Cerebellar nuclear complex (tissue), 1 donor: ENCODE measurements at places on chromosomes 2 and 18.

- no peak for DNase-seq
Observed at GRCh38 chr2:237296756-237297155, 117.2 kb downstream of the COL6A3 start.

GRCh38 chr2:190551928-190552327, 17.4 kb upstream of the NEMP2 start:
- no peak for DNase-seq

DNA sequence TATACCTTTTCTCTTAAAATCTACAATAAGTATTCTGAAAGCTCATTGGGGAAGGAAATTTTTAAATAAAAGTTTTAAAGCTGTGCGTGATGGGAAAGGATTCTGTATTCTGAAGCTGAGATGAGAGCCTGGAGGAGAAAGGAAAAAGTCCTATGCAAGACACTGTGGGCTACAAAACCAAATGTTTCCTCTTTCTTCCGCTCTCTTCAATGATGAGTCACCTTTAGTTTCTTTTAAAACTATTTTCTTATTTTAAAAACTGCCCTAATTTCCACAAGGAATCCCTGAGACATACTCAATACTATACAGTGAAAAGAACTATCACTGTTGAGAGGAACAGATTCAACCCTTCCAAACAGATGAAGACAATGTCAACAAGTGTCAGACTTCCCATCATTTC, 87.4 kb downstream of the INO80D start:
- DNase-seq: no peak

- no peak for DNase-seq
Observed at GRCh38 chr2:9666306-9666705, 35.5 kb upstream of the YWHAQ start.

DNA sequence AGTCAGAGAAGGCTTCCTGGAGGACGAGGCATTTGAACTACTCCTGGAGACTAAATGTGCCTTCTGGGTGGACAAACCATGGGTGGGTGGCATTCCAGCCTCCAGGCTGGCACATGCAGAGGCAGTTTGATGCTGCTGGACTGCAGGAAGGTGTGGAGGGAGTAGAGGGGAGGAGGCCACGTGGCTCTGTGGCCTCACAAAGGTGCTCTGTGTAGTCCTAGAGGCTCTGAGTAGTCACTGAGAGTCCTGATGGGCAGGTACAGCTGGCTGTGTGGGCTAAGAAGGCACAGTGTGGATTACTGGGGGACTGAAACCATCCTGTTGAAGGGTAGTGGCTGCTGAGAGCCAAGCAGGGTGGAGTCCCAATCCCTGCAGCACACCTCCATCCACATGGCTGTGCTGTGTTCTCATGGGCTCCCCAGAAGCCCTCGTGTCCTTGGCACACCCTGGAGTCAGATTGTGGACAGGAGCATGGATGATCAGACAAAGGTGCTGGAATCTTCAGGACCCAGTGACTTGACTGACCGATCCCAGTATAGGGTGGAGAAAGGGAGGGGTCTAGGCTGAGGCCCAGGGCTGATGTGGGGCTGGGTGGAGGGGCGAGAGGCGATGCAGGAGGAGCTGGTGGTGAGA, 87.4 kb upstream of the HS6ST1 start:
- DNase-seq: no peak

GRCh38 chr2:216195565-216196029, 86.4 kb downstream of the XRCC5 start:
- no peak for DNase-seq

DNA sequence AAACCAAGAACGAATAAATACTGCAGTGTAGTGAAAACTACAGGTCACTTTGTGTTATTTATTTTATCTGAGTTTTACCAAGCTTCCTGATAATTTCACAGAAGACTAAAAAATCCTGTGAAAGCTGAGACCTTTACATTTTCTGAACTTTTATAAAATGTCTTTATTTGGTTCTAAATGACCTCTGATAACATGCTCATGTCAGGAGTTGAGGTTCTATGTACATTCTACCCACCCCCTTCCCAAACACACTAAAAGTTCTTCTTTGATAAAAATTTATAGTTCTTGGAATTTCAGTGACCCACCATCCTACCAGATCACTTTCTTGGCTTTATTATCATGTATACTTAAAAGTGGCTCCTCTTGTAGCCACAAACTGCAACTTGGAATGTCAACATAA, 463.1 kb downstream of the PIK3C3 start:
- no peak for DNase-seq

DNA sequence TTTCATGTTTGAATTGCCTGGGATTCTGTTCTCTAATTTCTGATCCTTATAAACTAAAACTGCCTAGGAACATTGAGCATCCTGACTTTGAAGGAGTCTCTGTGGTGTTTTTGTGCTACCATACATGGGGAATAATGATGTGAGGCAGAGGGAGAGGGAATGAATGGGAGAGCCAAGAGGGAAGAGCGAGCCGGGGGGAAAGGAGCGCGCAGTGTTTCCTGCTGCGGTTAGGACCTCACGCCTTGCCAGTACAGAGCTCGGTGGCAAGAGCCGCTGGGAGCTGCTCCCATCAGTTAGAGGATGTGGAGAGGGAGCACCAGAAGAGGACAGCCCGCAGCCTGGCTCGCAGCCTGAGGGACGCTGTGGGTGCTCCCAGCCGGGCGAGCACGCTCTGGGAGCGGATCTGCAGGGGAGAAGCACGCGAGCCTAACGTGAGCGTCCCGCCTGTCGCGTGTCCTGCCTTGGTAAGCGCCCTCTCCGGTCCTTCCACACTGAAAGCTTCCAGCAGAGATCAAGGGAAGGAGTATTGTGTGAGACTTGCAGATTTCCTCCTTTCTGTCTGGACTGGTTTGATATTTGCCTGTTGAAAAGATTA, 114.7 kb downstream of the FAM210A start:
- DNase-seq: no peak

- DNase-seq: no peak
Observed at GRCh38 chr2:233422050-233422639, 67.9 kb downstream of the DGKD start.

DNA sequence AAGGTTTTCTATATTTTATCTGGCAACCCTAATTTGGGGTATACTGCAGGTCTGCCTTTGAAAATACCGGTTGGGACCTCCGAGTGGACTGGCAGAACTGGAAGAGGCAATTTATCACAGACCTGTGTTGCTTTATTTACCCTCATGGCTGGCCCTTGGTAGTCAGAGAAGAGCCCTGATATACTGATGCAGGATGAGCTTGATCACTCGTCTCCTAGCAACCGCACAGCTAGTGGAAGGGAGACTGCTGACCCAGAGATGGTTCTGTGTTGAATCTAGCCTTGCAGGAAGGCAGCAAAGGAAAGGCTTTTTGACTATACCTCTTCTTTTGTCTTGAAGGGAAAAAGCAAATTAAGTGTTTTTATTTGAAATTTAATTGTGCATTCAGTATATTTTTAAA, 154.7 kb downstream of the EML6 start:
- DNase-seq: peak; percentile 29

GRCh38 chr2:128599700-128600099, 281.0 kb upstream of the HS6ST1 start:
- no peak for DNase-seq

DNA sequence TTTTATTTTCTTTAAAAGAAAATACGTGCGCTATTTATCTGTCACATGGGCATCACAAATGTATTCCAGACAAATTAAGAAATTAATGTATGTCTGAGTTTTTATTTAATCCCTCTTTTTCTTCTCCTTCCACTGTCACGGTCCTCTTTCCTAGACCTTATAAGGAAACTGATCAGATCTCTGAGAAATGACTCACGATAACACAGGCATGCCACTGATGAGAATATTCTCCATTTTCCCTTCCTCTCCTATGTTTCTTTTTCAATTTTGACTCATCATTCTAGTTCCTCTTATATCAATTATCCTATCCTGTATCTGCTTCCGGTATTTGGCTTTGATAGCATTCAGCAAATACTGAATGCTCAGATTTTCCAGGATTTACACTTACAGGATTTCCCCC, 121.8 kb downstream of the DSC3 start:
- no peak for DNase-seq

DNA sequence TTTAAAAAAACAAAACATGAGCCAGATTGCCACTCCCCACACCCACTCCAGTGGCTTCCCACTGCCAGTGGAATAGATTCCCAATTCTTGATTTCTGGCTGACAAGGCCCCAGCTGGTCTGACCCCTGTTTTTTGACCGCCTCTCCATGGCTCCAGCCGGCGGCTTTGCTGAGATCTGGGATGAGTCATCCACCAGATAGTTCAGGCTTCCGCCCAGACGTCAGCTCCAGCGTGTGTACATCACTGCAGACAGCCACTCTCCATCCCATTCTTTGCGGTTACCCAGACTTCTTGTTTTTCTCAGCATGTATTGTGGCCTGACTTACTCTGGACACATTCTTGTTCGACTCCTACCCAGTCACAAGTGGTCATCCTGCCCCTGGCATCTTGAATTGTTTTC, 227.9 kb downstream of the GBX2 start:
- peak; percentile 14 for DNase-seq

DNA sequence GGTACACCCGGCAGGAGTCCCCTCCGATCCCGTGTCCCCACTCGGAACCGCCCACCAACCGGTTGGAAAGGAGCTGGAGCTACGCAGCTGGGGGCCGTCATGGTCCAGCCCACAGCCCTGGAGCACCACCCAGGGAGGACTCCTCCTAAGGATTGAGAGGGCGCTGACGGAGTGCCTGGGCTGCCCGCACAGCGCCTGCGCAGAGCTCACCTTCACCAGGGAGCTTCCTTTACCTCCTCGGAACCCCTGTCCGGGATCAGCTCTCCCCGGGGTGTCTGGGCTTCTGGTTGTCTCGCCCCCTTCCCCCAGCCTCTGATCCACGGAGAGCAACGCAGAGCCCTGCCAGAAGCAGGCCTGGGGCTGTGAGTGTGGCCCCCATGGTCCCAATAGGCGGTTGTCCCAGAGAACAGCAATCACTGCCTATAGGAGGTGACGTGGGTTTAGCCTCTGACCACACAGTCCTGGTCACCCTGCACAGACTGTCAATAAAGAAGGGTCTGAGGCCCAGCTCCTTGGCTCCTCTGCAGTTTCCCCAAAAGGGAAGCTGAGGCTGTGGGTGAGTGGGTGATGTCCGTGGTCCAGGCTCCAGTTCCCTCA, 14.6 kb downstream of the ALPG start:
- no peak for DNase-seq

- DNase-seq: no peak
Observed at GRCh38 chr2:163466331-163467250, 269.2 kb downstream of the FIGN start.

DNA sequence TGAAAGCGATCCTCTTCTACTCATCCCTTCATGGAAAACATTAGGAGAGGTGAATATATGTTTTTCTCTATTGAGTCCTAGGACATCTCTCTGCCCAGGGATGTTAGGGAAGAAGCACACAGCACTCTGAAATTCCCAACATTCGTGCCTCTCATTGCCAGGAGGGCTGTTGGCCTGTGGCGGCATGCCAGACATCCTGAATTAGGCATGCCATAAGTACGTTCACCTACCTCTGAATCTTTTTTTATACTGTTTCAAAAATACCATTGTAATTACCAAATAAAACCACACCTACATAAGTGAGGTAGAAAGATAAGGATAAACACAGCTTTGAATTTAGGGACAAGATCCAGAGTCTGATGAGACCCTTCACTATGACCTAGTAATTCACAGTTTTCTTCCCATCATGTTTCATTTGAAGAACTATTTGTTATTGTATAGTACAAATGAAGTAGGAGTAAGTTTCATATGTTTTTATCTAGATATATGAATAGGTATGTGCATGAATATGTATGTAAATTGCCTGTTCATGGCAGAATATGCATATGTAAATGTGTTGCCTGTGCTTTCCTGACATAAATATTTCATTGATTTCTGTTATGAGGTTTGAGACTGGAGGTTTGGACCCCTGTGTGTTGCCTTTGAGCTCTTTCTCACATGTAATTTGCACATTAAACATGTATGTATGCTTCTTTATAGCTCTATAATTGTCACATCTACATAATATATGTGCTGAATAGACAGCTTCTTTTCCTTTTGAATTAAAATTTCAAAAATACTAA, 66.6 kb upstream of the STAM2 start:
- DNase-seq: no peak

GRCh38 chr2:15222856-15223255, 338.3 kb downstream of the NBAS start:
- no peak for DNase-seq

DNA sequence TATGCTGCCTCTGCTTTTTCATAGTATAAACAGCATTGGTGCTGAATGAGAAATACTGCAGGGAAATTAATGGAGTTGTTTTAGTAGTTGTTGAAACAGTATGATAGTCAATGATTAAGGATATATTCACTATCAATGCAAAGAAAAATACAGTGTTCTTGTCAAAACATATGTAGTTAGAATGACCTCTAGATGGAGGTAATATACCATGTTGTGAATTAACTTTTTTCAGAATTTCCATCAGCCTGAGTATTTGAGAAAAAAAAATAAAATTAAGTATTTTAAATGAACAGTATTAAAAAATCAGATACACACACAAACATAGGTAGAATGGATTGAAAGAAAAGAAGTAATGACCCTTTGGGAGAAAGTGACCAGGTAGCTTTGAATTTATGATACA, 59.5 kb downstream of the RMDN2 start:
- DNase-seq: no peak

- DNase-seq: no peak
Observed at GRCh38 chr2:70182689-70183088, 8.1 kb downstream of the C2orf42 start.

GRCh38 chr18:10242936-10243680, 211.3 kb upstream of the APCDD1 start:
- no peak for DNase-seq

DNA sequence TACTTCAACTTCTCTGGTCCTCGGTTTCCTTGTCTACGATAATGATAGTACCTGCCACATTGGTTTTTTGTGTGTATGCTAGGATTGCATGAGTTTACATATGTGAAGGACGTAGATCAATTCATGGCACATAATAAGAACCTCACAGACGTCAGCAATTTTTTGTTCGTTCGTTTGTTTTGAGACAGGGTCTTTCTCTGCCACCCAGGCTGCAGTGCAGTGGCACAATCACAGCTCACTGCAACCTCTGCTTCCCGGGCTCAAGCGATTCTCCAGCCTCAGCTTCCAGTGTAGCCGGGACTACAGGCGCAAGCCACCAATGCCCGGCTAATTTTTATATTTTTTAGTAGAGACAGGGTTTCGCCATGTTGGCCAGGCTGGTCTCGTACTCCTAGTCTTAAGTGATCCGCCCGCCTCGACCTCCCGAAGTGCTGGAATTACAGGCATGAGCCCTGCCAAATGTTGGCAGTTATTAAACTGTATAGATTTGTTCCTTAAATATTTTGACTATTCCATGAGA, 756 bp upstream of the SLC35F5 start:
- no peak for DNase-seq

DNA sequence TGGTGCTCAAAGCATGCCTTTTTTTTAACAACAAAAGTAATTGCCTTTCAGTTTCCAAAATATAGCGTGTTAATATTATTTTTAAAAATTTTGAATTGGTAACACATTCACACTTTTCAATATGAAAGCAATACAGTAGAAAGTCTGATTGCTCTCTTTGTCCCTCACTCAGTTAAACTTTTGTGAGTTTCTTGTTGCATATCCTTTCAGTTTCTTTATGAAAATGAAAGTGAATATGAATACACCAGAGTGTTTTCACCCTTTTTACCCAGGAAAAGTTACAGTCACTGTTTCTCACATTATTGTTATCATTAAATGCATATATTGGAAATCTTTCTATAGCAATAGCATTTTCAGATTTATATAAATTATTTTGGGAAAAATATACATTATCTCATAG, 377.4 kb upstream of the CRIM1 start:
- DNase-seq: no peak
